PC-3 (cell line): ENCODE measurements at places on chromosomes 6 and 20.

DNA sequence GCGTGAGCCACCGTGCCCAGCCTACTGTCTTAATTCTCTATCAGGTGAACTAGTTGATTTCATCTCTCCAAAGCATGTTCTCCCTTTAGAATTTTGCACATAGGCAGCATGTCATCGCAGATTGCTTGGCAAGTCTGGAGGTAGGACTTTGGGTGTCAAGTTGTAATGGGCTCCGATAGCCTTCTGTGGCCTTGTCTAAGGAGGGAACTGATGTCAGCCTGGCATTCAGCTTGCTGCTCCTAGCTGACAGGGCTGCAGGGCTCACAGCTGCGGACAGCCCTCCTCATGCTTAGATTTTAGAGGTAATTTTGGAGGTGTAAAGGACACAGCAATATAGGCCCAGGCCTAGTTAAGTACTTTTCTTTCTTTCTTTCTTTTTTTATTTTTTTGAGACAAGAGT is 11.3 kb downstream of the CHMP4B start:
- no peak for DNase-seq

DNA sequence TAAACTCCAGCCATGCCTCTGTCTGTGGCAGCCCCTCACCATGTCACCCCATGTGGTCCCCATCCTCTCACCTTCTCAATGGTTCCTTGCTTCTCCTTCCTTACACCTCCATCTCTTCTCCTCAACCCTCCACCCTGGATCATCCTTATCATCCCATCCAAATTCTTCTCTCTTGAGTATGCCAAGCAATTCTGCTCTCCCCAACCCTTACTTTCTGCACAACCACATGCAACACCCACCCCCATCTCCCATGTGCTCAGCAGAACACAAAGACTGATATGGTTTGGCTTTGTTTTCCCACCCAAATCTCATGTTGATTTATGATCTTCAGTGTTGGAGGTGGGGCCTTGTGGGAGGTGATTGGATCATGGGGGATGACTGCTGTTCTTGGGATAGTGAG is 42.5 kb upstream of the RALY start:
- DNase-seq, result no peak

DNA sequence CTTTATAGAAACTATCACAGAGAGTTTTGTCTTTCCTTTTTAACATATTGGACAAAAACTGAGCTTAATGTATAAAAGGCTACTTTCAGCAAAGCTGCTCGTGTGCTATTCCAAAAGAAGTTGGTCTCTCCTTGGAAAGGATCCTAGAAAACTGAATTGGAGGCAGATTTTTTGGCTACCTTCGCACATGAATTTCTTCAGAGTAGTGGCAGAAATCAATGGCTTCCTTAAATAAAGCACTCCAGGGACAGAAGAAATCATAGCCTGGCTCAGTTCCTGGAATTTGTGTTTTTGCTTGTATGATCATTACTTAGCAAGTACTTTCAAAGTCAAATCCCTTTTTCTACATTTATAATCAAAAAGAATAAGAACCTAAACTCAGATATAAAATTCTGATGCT is 780.3 kb downstream of the PHF3 start:
- no peak for DNase-seq

- peak; percentile 24 for DNase-seq
Measured at GRCh38 chr6:34696189-34696738, 303 bp downstream of the ILRUN start.

DNA sequence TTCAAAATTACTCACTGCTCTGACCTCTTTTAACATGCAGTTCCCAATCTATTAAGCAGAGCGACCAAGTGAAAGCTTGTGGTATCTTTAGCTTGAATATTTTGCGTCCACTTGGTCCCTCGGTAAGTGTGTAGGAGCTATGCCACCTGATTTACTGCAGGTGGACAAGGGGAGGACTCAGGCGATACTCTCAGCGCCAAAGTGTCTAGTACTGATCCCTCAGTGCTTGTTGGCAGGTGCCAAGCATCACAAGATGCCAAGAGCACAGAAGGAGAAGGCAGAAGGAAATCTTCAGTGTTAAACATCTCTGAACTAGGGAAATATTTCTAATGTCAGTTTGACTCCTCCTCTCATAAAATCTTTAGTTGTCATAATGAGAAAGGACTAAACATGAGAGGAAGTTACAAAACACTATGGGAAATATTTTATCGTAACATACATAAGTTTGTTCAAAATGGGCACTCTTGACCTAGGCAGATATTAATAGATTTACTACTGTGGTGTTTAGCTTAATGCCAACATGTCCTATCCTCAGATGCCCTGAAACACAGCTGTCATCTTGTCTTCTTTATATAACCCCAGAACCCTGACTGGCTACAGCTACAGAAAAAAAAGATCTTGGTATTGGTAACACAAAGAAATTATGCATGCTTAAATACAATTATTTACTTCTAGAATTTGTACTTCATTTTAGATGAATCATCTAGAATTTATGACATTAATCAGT is 19.5 kb downstream of the NHLRC1 start:
- no peak for DNase-seq
